Myocyte (in vitro differentiated cells): ENCODE measurements at places on chromosomes 2 and 18.
A peak's percentile ranks its signal among the peaks of the same experiment; 100 is the strongest.

DNA sequence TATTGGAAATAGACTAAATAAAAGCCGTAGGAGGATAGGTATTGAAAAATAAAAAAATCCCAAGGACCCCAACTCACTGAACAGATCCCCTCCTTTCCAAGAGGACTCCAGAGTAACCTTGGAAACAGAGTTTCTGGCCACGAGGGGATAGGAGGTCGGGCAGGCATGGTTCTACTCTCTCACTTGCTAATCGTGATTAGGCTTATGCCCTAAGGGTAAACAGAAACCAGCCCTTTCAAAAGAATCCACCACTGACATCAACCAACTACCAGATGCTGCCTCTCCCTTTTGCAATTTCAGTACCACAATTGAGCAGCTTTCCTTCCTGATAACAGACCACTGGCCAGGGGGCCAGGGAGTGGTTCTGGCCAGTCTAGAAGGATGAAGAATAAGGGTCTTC, 477.8 kb downstream of the EIPR1 start:
- no peak for DNase-seq

GRCh38 chr2:180621941-180622918, 358.2 kb upstream of the UBE2E3 start:
- no peak for DNase-seq

GRCh38 chr18:63457977-63458376, 18.8 kb upstream of the SERPINB5 start:
- no peak for DNase-seq

GRCh38 chr2:54531558-54531957, 75.4 kb downstream of the SPTBN1 start:
- DNase-seq: no peak

DNA sequence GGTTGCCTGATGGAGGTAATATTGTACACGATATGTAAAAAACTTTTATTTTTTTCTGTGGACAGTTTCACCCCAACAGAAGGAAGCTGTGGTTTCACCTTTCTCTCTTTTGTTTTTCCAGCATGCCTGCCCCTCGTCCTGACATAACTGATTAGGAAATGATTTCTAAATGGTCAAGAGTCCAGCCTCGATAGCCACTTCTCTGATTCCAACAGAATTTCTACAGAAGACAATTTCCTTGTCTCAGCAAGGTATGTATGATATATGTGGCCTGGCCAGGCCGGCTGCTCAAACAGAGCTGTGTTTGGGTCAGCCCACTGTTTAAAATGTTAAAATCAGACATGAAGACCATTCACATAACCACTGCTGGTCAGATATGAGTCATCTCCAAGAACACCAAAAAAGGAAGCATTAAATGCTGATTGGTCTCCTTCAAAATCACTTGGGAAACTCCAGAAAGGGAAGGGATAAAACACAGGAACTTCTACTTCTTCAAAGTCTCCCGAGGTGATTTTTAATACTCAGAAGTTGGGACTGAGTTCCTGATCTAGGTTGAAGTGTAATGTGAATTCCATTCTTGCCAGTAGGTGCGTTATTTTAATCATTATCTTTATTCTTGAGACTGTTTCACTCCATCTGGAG, 22.3 kb downstream of the ATP8B1 start:
- peak; percentile 84 for DNase-seq

DNA sequence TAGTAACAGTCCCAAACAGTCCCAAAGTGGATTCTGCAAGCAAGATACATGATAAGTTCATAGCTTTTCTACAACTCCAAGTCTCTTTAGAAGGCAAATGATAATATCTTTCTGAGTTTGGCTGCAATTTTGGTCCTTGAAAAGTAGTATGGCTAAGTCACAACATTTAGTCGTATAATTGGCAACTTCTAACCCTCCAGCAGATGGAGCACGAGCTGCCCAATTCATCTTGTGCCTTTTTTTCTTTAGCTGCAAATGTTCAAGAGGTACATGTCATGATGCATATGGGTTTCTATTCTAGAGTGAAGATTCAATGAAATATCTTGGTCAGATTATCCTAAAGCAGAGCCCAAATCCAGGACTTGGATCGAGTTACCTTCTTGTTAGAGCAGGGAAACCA, 127.0 kb upstream of the KLHL14 start:
- DNase-seq: peak; percentile 44

- DNase-seq: no peak
Observed at GRCh38 chr2:218091746-218092145, 22.7 kb downstream of the RUFY4 start.

DNA sequence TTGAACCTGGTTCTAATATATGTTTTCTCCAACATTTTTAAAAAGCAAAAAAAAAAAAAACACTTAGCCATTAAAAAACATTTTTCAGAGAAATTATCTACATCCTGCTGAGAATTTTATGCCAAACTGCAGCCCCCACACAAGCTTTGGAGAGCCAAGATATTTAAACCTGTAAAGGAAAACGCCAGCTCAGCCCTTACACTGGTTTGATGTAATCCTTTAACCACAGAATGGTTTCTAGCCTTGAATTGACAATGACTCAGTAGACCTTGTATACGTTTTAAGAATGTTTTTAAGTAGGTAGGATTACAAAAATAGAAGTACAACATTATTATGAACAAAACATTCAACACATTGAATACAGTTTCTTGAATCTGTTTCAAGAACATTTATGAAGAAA, 113.6 kb downstream of the BABAM2 start:
- peak; percentile 52 for DNase-seq
